Stimulated activated CD4-positive, alpha-beta T cell treated with anti-CD3 and anti-CD28 coated beads, Interleukin-1b, Interleukin-23, amount 100 ng/mL, for 24 hours (primary cell): ENCODE measurements at places on chromosomes 6 and 20.

GRCh38 chr6:42123379-42124103 lies 18.9 kb downstream of the C6orf132 start:
- no peak for DNase-seq

- DNase-seq: no peak
Observed at GRCh38 chr20:60934724-60935123, 317.3 kb upstream of the CDH4 start.

DNA sequence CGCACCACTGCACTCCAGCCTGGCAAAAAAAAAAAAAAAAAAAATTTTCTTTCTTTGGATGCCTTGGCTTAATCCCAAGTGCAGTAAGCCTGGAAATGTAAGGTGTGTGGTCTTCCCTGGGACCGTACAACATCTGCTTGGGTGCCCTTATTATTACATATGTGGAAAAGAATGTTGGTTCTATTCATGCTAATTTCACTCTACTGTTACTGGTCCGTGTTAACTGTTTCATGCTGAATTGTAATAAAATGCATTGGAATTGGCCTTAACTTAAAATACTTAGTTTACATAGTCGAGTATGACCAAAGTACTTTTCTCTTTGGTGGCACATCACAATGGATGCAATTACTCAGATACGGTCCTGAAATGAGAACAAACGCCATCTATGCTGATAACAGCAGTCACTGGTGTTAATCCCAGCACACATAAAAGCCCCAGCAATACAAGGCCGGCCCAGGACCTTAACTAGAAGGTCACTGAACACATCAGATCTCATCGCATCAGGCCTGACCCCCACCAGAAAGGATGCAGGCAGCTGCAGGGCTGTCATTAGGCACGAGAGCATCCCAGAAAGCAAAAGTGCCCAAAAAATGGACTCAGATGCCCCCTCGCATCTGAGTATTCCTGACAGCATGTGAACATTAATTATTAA lies 1.2 kb downstream of the SERPINB6 start:
- DNase-seq: no peak

- no peak for DNase-seq
Observed at GRCh38 chr20:14288341-14289330, 48.8 kb downstream of the FLRT3 start.

- no peak for DNase-seq
Observed at GRCh38 chr6:1383729-1384548, 5.4 kb upstream of the FOXF2 start.

DNA sequence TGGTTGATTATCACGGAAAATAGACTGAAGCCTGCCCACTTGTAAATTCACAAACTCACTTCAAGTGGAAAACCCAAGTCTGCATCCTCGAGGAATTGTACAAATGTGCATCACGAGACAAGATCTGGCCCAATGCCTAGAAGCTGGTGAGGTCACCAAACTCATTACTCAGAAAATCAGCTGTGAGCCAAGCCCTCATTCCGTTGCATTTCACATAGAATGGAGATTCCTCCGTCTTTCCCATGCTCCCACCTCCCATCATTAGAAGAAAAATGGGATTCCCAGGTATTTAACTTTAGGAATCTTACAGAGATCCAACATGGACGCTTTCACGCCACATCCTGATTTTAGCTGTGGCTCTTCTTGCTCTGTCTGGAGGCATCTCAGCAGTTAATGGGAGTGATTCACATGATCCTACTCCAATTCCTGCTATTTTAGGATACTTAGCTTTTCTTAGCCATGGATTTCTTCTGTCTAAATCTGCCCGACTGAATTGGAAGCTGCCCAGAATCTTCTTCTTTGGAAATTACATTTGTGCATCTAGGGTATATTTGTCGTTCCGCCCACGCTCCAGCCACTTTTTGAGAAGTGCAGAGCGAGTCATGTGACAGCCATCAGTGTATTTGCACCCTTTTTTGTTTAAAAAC lies 68.7 kb upstream of the STMND1 start:
- no peak for DNase-seq

- no peak for DNase-seq
Observed at GRCh38 chr20:34536798-34537394, 20.7 kb downstream of the DYNLRB1 start.

DNA sequence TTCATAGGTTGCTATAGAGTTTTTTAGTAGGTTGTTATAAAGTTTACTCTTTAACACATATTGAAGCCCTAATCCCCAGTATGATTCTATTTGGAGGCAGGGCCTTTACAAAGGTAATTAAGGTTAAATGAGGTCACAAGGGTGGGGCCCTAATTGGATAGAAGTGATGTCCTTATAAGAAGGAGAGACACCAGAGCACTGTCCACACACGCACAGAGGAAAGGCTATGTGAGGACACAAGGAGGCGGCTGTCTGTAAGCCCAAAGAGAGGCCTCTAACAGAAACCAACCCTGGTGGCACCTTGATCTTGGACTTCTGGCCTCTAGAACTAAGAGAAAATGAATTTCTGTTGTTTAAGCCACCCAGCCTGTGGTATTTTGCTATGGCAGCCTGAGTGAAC lies 98.5 kb downstream of the GJA10 start:
- DNase-seq: no peak

DNA sequence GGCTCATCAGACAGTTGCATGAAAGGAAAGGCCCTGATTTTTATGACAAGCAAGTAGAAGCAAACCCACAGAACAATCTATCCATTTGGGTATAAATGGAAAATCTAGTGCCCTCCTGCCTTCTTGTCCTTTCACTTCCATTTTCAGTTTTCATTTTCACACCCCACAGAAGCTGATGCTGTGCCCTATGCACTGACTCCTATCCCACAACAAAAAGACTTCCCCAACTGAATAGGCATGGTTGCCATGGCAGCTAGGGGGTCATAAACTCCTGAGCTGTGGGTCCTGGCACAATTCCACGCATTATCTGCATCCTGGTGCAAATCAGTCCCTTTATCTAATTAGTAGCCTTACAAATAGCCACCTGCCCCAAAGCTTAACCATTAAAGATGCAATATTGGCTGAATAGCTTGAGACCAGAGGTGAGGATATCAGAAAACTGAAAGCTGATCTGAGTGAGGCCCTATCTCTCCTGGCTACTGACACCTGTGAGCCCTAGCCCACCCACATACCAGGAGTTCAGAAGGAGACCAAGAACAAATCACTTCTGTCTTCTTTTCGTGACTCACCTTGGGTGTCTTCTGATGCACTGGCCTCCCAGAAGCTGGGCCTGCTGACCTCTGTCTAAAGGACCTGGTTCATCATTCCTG lies 34.9 kb upstream of the HEY2 start:
- no peak for DNase-seq

GRCh38 chr6:111515259-111515658 lies 32.2 kb upstream of the REV3L start:
- no peak for DNase-seq

DNA sequence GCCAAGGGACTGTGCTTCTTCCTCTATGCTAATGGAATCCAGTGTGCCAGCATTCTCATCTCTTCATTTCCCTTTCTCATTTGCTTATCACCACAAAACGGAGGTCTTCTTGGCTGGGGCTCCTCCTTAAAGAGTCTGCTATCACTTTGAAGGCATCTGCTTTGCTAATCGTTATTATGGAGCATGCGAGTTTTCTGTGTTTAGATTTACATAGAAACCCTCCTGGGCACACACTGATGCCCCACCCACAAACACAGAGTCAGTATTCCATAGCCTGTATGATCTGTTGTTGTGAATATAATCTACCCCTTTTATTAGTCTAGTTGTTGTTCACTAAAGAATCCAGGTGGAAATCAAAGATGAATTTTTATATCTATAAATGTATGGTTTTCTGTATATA lies 83.4 kb upstream of the XRN2 start:
- DNase-seq: no peak

DNA sequence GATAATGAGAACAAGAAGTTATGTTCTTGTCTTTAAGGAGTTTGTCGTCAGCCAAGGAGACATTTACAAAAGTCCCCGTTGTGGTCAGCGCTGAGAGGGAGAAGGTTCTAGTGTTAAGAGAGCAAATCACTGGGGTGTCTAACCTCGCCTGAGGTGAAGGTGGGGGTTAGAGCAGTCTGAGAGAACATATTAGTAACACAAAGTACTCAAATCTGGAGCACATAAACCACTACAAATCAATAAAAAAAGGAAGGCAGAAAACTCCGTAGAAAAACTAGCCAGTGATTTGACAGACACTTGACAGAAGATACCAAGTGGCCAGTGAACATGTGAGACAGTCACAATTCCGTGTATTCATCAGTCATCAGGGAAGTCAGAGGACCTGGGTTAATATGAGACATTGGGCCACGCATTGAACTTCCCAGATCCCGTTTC lies 45.4 kb downstream of the CDS2 start:
- DNase-seq: no peak

GRCh38 chr6:148789948-148790347 lies 43.1 kb downstream of the UST start:
- DNase-seq: no peak

- DNase-seq: no peak
Observed at GRCh38 chr6:88441346-88441745, 275.2 kb upstream of the CNR1 start.

DNA sequence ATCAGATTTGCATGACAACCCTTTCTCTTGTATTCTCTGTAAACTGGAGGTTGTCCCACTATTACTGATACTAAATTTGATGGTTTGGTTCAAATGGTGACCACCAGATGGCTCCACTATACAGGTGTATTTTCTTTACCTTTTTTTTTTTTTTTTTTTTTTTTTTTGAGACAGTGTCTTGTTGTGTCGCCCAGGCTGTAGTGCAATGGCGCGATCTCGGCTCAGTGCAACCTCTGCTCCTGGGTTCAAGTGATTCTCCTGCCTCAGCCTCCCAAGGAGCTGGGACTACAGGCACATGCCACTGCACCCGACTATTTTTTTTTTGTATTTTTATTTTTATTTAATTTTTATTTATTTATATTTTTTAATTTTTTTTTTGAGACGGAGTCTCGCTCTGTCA lies 6.6 kb upstream of the WTAP start:
- DNase-seq: no peak

DNA sequence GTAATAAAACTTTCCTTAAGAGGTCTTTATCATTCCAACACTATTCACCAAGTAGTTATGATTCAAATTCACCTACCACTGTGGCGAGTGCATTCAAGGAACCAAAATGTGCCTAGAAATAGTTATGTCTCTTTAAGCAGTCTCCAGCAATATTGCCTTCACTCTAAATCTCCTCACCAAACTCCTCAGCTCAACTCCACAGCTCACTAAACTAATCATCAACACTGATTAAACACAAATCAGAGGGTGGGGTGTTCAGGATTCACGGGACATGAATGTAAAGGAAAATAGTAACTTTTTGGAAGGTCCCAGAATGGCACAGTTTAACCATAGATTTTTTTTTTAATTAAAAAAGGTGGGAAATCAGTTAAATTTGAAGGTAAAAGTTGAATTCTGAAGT lies 70.5 kb upstream of the THEMIS start:
- DNase-seq: no peak

DNA sequence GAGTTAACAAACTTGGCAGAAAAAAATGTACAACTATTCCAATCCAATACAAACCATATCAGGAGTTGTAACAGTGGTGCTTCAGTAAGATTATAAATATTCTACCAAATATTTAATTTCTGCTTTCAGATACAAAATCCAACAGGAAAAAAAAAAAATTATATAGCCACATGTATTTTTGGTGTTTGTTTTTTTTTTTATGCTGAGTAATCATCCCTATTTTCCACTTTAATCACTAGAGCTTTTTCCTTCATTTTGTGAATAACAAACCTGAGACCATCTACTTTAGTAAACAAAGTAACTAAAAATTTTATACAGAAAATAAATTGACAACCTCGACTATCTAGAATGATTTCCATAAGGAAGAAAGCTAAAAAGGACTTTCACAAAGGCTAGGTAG lies 36.2 kb downstream of the MMS22L start:
- DNase-seq: no peak

DNA sequence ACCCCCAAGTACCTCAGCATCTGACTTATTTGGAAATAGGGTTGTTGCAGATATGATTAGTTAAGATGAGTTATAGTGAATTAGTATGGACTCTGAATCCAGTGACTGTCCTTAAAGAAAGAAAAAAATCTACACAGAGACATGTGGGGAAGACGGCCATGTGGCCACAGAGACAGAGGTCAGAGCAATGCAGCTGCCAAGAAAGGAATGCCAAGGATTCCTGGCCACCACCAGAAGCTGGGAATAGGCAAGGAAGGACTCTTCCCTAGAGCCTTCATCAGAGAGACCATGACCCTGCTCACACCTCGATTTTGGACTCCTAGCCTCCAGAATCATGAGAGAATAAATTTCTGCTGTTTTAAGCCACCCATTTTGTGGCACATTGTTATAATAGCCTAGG lies 81.8 kb downstream of the FYN start:
- DNase-seq: no peak

DNA sequence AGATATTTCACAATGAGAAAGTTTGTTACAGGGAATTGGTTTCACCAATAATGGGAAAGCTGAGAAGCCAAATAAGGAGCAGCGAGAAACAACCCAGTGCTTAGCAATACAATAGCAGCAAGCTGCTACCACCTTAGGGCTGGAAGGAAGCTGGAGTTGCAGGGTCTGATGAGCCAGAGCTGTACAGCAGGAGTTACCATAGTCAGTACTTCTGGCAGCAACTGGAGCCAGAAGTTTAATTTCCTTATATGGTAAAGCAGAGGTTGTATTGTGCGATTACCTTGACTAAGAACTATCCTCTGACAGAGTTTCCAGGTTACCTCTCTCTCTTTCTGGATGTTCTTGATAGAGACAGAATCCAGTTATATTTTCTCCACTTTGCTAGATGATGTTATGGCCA lies 137.1 kb upstream of the OLIG3 start:
- no peak for DNase-seq

GRCh38 chr6:5529733-5530132 lies 268.4 kb downstream of the FARS2 start:
- no peak for DNase-seq

- no peak for DNase-seq
Observed at GRCh38 chr6:108133594-108134179, 32.1 kb upstream of the NR2E1 start.

- no peak for DNase-seq
Observed at GRCh38 chr6:154506991-154507898, 3.2 kb downstream of the CNKSR3 start.

GRCh38 chr6:10970731-10971130 lies 73.4 kb downstream of the ELOVL2 start:
- DNase-seq: no peak

DNA sequence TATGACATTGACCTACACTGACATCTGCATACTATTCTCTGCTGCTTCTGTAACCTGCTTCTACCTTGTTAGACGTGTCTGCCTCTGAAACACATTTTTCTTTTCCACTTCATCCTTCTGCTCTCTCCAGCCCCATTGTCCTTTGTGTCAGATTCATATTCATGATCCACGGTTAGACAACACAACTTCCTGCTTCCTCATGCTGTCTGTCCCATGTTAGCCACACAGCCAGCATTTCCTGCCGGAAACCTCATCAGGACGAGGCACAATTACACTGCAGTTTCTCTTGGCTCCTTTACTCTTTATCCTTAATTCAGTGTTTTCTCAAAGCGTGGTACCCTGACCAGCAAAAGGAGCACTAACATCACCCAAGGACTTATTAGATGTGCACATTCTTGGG lies 150.2 kb downstream of the TBC1D7 start:
- no peak for DNase-seq

- DNase-seq: no peak
Observed at GRCh38 chr6:15152700-15153099, 93.2 kb upstream of the JARID2 start.
